Left colon (tissue), 2 donors: ENCODE measurements at places on chromosomes 7 and 10. TPM values are rescaled to one million over a fixed set of nuclear protein-coding genes. Genes with fewer than 3 reads are reported as not detected.
A peak's percentile ranks its signal among the peaks of the same experiment; 100 is the strongest.

DNA sequence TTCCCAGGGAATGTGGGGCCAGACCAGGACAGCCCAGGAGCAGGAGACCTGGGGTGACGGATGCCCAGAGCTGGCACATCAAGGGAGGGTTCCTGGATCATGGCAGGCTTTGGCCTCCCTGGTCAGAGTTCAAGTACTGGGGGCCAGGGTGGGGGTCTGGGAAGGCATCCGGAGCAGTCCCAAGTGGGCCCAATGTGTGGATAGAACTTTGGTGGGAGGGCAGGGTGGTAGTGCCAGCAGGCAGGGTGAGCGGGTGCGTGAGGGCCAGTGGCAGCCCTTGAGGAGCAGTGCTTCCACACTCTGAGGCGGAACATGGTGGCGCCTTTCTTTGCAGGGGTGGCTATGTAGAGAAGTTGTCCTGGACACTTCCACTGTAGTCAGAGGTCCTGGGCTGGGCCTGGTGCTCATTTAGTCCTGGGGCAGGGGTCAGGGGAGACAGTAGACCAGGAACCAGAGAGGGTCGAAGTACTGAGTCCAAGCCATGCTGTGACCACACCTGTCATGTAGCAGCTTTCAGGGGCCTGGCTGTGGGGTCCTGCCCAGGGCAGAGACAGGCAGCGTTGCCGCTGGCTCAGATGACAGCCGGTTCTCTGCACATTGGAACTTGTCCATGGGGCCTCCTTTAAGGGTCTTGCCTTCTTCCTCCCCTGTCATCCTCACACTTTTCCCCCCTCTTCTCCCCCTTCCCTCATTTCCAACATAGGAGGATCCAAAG is 22.2 kb upstream of the CSGALNACT2 start:
- no peak for DNase-seq

GRCh38 chr10:88802523-88803285 is at the start of gene LIPM:
LIPM (plus strand) TSS chr10:88802730; CDS start chr10:88802897, 167 bp downstream.
- DNase-seq, result no peak

DNA sequence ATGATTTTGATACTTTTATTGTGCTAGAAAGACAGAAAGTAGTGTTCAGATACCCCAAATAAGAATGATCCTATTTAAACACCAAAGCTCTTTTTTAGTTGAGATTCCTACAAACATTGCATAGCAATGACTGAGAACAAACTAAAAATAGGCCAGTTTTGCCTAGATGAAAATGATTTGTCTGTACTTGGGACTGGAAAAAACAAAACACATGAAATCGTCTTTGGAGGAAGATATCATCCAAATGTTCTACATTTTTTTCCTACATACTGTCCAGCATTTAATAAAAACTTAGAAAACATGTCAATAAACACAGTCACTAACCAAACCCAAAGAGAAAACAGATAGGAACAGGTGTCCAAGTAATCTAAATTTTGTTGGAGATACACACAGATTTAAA is 111.6 kb upstream of the MEOX2 start:
- DNase-seq, result no peak

- DNase-seq, result no peak
Measured at GRCh38 chr7:42914421-42915045, 2.7 kb upstream of the C7orf25 start.

- peak; percentile 26 for DNase-seq
Measured at GRCh38 chr10:122113945-122114747, 125.2 kb downstream of the TACC2 start.

GRCh38 chr10:33571616-33572015 is 237.1 kb upstream of the NRP1 start:
- DNase-seq, result no peak

DNA sequence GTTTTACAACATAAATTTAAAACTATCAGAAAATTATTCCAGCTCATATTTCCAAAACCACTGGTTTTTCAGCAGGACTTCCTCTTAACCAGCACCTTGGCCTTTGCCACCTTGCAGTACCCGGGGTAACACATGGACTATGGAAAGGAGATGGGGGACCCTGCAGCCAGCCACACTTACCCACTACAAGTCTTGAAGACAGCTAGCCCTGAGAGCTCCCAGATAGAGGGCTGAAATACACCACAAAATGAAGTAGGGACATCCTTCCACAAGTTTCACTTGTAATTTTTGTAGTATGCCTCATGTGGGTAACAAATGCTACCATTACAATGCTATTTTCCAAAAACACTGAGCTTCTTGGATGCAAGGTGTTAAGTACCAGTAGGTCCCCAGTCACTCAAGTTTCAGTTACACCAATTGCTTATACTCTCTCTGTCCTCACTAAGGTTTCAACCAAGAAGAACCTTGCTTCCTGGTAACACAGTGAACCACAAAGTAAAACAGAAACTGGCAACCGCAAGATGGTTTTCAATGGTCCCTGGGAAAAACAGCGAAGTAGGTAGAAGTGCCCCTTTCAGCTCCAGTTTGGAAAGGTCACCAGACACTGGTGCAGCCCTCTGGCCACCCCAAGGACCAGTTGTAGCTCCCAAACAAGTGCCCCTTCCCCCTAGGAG is 110.9 kb downstream of the SGMS1 start:
- DNase-seq, result no peak

DNA sequence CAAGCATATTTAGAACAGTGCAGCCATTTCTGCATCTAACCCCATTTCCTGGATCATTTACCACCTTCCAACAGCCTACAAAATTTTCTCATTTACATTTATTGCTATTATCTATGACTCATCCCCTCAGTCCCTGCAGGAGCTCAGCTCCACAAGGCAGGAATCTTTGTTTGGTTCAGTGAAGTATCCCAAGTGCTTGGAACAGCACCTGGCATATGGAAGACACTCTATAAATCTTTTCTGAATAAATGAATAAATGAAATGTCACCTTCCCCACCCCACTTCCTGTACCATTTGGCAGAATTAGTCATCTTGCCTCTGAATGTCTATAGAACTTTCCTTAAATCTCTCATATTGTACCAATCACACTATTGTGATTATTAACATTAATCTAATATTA is 110.7 kb downstream of the HIP1 start:
- no peak for DNase-seq

GRCh38 chr10:75070961-75071428 is 40.5 kb upstream of the SAMD8 start:
- no peak for DNase-seq

- peak; percentile 42 for DNase-seq
Measured at GRCh38 chr10:5234106-5234860, 37.6 kb downstream of the AKR1C4 start.

GRCh38 chr10:133378251-133379096 is 588 bp upstream of the PAOX start:
- DNase-seq, result peak; percentile 82

DNA sequence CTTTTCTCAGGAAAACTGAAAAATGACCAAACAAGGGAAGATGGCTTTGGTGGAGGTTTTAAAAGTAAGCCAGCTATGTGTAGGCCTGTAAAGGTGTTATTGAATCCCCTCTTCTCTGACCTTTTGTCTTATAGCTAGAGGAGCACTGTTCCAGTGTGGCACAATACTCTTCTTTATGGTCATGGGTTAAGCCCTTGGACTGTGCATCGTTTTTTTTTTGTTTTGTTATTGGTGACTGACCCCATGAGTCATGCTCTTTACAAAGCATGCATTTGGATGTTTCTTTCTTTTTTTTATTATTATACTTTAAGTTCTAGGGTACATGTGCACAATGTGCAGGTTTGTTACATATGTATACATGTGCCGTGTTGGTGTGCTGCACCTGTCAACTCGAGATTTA is 19.6 kb upstream of the FAM25A start:
- DNase-seq, result no peak

- no peak for DNase-seq
Measured at GRCh38 chr10:132497861-132498561, 39.6 kb upstream of the INPP5A start.

- DNase-seq, result no peak
Measured at GRCh38 chr7:155333346-155334234, 35.9 kb downstream of the INSIG1 start.

DNA sequence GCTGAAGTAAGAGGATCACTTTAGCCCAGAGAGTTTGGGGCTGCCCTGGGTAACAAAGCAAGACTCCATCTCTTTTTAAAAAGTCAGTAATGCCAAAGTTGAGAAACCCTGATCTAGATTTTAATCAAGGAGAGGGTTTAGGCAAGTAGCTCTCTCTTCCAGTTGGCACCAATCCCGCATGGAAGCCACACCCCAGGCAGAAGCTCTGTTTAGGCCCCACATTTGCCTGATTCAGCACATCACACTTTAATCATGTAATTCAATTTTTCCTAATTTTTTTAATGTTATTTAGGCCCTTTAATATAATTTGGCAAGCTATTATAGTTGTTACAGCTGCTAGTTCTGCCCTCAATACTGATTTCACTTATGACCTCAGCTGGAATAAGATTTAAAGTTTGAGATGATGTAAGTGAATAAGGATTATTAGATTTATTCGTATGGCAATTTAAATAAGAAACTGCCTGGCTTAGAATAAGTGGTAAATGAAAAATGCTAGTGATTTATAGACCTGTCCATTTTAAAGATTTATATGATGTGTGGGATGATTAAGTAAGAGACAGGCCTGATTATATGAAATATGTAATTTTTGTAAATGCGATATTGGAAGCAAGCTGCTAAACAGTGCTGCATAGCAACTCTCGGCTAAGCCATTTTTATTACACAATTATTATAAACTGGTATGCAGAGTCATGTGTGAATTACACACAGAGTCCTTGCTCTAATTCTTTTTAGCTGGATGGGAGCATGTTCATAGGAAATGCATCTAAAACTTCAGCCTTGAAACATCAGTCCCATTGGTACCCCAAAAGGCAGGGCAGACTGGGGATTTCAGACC is 80.2 kb upstream of the NFE2L3 start:
- DNase-seq, result no peak

- DNase-seq, result no peak
Measured at GRCh38 chr10:30062582-30062981, 3.2 kb upstream of the JCAD start.

DNA sequence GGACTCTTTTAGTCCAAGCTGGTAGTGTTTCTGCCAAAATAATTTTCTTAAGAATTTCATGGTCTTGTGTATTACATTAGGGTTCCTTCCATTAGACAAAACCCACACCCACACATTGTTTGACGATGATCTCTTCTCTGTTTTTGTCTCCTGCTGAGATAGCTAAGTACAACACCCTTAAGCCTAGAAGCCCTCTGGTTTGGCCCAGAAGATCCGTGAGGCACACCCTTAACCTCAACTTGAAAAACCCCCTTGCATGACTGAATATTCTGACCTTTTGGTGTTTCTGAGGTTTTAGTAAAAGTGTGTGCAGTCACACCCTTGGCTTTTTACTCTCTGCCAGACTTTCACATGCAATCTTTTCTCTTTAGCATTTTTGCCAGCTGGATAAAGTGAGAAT is 29.3 kb upstream of the ERCC6 start:
- DNase-seq, result no peak

DNA sequence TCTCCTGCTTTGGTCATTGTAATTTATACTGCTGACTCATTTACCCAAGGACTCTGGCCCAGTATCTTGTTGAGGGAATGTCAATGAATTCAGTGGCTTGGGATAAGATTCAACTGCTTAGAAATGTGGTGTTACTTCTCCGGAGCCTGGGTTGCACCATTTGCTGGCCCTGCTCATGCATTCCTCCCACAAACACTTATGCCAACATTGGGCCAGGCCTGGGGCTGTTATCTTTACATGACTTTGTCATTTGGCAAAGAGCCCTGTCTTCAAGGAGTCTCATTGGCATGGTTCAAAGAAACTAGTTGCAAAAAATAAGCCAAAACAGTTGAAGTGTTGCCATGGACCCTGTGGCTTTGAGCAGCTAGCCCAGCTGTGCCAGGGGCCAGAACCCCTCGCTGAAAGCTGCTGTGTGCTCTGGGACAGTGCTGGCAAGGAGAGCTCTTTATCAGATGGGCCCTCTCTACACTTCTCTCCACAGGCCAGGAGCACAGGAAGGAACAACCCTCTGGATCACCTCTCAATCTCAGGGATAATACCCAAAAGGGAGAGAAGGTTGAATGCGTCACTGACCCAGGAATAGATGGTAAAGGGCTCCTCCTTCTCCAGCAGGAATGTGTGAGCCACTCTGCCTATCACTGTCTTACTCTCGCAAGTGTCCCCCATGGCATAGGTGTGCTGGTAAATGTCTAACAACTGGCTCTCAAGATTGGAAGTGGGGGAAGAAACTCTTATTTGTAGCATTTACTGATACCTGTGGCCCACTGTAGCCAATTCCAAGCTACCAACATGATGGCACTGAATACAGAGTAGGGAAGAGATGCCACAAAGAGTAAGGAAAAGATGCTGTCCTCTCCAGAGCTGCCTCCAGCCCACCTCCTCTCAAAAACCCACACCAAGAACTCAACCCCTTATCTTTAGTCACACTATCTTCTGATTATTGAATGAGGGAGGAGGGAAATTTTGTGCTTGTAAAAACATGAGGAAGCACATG is 23.5 kb upstream of the PDE1C start:
- DNase-seq, result no peak

DNA sequence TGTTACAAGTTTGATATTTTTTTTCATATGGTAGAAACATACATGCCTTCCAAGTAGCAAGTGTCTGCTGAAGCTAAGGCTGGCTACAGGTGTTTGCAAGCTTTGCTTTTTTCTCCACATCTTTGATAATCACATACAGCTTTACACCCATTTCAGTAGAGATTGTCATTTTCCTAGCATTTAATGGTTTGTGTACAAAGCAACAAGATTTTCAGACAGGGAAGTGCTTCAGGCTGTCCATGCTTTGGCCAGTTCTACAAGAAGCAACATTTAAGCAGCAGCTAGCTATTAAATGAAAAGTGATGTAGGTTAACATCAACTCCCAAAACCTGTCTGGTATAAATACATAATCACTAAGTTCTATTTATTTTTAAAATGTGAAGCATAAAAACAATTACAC is 2.3 kb downstream of the HDAC9 start:
- DNase-seq, result no peak

DNA sequence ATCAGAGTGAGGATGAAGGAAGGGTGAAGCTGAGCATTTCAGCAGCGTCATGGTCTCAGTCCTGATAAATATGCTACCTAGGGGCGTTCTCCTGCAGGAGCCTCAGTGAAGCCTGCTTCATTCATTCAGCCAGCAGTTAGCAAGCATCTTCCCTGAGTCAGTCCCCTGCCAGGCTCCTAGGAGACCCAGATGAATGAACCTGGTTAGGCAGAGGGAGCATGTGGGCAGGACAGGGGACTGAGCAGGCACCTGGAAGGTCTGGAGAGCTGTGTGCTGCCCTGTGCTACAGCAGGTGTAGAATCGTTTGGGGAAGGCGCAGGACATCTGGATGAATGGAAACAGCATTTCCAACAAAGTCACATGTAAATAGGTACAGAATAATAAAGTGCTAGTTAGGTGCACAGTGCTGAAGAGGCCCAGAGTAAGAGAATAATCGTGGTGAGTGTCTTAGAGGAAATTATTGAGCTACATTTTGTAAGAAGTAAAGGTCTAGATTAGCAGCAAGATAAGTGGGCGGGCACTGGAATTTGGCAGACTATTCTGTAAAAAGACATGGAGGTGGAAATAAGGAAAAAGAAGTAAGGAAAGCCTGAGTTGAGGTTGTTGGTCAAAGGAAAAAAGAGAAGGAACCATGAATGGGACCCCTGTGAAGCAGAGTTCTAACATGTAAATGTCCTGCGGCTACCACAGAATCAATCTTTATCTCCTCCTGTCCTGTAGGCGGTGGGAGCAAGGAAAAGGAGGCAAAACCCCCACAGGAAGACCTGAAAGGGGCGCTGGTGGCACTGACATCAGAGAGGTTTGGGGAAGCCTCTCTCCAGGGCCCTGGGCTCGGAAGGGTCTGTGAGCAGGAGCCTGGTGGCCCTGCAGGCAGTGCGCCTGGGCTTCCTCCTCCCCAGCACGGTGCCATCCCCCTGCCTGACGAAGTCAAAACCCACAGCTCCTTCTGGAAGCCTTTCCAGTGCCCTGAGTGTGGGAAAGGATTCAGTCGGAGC is 12.0 kb downstream of the ZSCAN25 start:
- no peak for DNase-seq

ASZ1 gene
- total RNA-seq, result not detected

AKR1D1 gene
- not detected for total RNA-seq

OR2A42 gene
- not detected for total RNA-seq

BTBD16 gene
- 0.15 TPM for total RNA-seq
